D341Med (cell line): ENCODE measurements at places on chromosomes 11 and 22.

GRCh38 chr11:110798201-110798900 lies 86.1 kb upstream of the ARHGAP20 start:
- DNase-seq = no peak

- DNase-seq = no peak
Observed at GRCh38 chr11:43833657-43834073, 47.0 kb upstream of the ALKBH3 start.

- no peak for DNase-seq
Observed at GRCh38 chr11:17391493-17392355, 3.3 kb upstream of the KCNJ11 start.

GRCh38 chr11:61307354-61307753 lies 12.2 kb upstream of the VWCE start:
- DNase-seq = no peak

DNA sequence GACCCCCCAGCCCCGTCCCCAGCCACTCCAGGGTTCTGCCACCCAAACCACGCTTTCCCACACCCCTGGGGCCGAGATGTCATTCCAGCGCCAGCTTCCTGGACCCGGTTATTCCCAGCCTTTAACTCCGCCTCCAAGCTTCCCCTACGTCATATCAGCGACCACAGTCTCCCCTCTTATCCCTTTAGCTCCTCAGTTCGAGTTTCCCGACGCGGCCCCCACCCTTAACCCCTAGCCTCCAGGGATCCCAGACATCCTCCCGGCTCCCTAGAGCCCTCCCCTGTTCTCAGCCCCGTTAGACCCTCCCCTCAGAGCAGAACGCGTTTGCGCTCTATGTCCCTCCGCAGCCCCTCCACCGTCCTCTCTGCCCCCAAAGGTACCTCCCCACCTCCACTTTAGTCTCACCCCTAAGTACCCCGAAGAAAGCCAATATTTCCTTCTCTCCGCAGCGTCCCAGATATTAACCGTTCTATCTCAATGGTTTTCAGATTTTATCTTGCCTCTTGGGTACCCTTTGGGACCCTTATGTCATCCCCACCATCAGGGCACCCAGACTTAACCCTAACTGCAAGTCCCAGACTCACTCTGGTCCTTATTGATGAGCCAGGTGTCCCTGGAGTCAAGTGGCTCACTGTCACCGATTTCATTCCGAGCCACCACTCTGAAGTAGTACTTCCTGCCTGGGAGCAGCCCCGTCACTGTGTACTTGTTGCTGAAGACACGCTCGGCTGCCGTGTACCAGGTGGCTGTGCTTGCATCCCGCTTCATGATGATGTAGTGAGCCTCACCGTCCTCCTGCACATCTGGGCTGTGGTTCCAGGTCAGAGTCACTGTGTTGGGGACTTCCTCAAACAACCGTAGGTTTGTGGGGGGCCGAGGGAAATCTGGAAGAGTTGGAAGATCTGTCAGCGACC lies 8.0 kb downstream of the TMEM86A start:
- DNase-seq = no peak

- DNase-seq = no peak
Observed at GRCh38 chr22:48819961-48820360, 1007.7 kb downstream of the BRD1 start.
